ENCODE measurements at places on chromosomes 4 and X.

GRCh38 chr4:38829237-38829636, 24.6 kb upstream of the TLR1 start:
- no peak for DNase-seq

GRCh38 chrX:105664243-105664642, 158.1 kb upstream of the NRK start:
- no peak for DNase-seq

GRCh38 chr4:159071178-159071968, 31.5 kb upstream of the RAPGEF2 start:
- no peak for DNase-seq

DNA sequence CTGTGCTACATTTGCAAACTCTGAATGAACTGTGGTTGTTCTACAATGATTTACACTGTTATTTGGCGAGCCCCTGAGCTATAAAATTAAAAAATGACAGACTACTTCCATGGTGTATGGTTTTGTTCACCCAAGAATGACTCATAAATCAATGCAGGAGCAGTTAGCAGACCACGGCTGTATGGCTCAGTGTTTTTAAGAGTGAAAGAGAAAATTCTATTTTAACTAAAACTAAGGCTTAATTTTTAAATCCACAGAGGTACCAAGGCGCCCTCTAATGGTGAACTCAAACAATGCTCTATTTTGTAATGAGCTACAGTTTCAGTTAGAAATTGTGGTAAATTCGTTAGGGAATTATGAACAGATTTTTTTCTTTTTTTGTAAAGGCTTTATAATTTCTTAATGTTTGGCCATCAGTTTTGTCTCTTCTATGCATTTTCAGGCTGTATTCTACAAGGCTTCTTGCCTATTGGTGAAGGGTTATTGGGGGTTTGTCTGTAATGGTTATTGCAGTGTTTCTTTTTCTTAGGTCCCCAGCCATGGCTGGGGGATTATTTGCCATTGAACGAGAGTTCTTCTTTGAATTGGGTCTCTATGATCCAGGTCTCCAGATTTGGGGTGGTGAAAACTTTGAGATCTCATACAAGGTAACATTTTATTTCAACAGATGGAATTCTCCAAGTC, 32.5 kb downstream of the HMGB2 start:
- DNase-seq = peak; percentile 83

GRCh38 chr4:36053930-36054329, 190.4 kb downstream of the ARAP2 start:
- no peak for DNase-seq

- DNase-seq = no peak
Measured at GRCh38 chr4:181030961-181031360, 1212.2 kb upstream of the TENM3 start.

- peak; percentile 25 for DNase-seq
Measured at GRCh38 chrX:67523002-67523681, 20.7 kb upstream of the AR start.

- DNase-seq = no peak
Measured at GRCh38 chr4:123555807-123556273, 159.2 kb downstream of the SPRY1 start.

DNA sequence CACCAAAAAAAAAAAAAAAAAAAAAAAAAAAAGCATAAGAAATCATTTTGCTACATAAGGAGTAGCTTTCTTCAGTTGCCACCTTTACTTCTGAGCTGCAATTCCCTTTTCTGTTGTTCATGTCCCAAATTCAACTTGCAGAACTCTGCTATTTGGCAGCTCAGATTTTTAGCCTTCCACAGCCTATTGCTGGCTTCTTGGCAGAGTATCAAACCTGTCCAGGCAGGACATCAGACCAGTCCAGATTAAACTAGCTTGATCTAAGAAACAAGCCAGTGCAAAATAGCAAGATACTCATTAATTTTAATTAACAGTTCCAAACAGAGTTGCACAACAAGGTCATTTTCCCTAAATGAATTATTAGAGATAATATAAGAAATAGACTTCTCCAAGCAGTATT, 123.6 kb upstream of the NR3C2 start:
- no peak for DNase-seq

DNA sequence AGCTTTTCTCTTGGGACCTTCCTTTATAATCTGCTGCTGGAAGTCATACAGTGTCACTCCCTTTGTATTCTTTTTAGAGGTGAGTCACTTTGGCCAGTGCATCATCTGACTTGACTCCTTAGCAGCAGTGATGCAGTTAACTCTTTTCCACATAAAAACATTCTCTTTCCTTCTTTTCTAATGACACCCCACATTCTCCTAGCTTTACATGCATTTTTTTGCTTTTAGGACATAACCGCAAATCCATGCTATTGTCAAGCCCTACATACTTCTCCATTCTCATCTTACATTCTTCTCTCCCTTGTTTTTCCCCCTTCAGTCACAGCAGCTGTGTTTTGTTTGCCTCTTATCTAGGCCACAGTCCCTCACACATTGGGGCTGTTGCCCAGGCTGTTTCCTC, 55.1 kb downstream of the ZNF330 start:
- peak; percentile 47 for DNase-seq

GRCh38 chr4:128841402-128841801, 31.9 kb downstream of the JADE1 start:
- DNase-seq = no peak

DNA sequence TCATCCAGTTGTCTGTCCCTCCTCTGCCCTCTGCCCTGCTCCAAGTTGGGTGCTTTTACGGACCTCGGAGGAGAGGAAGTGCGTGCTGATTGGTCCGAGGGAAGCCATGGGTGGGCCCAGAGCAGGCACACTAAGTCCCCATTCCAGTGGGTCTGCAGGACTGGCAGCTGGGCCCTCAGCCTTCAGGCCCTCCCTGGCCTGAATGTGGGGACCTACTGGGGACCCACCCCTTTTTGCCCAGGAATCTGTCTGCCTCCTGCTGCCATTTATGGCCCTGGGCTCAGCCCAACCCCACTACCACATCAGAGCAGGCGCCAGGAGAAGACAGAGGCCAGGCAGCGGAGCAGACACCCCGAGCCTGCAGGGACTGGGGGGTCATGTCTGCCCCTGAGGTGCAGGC, 169.6 kb downstream of the TEX13A start:
- DNase-seq = no peak

DNA sequence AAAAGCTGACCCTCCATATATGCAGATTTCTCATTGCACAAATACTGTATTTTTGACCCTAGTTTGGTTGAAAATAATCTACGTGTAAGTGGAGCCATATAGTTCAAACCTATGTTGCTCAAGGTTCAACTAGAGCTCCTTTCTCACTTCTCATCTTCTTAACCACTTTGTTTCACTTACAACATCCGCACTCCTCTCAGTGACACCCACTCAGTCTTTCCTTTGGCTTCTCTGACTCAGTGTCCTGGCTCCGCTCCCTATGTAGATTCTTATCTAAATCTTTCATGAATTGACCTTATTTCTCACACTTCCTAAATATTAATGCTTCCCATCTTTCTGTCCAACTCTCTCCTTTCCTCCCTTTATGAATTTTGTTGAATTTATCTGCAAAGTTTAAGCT, 32.9 kb upstream of the DKK2 start:
- no peak for DNase-seq

DNA sequence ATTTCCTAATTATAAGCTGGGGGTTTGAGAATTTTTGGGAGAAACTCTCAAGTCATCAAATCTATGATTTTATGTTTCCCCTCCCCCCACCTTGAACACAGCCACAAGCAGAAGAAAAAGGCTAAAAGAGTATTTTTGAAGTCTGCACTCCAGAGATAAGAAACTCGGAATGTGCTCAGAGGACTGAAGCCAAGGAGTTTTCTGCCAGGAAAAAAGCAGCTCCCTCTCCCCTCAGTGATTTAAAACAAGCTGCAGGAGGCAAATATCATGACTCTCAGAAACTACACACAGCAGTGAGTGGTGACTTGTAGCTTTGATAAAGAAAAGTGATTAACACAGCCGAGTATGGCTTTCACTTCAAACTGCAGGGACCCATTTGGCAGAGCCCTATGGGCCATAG, 800.2 kb upstream of the FTHL17 start:
- DNase-seq = peak; percentile 1

- no peak for DNase-seq
Measured at GRCh38 chr4:38641811-38642210, 22.2 kb upstream of the KLF3 start.

DNA sequence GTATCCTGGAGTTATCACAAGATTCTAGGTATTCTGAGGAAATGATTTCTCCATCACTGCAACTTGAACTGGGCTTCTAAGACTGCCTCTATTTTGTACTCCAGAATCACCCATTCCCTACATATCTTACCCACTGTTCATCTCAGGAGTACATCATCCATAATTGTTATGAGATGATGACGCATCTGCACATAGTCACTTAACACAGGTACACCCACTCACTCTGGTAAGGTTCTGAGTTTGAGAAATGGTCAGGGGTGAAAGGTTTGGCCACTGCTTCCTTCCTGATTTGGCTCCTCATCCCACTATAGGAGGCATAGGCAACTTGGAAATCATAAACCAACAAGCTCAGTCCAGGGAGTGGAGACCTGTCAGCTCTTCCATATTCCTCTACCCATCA, 143.9 kb downstream of the GLRA2 start:
- no peak for DNase-seq

GRCh38 chr4:45518832-45519231, 605.0 kb downstream of the GABRG1 start:
- no peak for DNase-seq

- DNase-seq = no peak
Measured at GRCh38 chr4:145182222-145182621, 1.8 kb upstream of the OTUD4 start.

- no peak for DNase-seq
Measured at GRCh38 chr4:94940520-94940908, 182.8 kb downstream of the BMPR1B start.

- no peak for DNase-seq
Measured at GRCh38 chr4:185998791-185999190, 70.2 kb upstream of the TLR3 start.

GRCh38 chr4:81604683-81605218, 133.0 kb upstream of the RASGEF1B start:
- DNase-seq = no peak

- peak; percentile 51 for DNase-seq
Measured at GRCh38 chr4:144906181-144906925, 191.6 kb downstream of the ANAPC10 start.

GRCh38 chrX:77346859-77347258, 100.3 kb upstream of the FGF16 start:
- DNase-seq = no peak

DNA sequence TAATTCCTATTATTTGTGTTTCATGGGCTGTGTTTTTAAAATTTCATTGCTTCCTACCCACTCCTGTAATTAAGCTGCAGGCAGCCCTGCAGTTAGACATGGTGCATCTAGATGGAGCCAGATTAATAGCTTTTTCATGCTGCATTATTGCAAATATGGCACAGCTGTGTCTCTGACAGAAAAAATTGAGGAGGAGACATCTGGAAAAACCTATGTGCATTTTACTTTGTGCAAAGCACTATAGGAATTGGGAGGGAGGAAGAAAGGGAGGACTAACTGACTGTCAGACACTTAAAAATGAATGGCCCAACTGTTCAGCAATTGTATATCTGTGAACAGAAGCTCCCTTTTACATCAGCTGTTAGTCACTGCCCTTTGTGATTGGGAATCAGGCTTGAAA, 8.1 kb upstream of the RPGR start:
- no peak for DNase-seq

DNA sequence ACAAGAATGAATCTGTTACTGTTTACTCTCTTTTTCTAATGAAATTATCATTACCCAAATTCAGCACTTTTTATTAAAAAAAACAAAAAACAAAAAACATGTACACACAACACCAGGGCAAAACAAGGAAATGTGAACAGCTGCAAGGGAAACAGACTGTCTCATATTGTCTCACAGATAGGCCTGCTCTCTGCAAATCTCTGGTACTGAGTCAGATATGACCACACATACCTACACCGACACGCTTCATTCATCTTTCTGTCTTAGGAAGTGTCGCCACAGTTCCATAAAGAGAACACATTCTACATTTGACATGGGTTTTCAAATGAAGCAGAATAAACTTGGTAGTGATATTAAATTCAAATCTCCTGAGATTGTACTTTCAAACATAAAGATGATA, 92.2 kb upstream of the GPR34 start:
- no peak for DNase-seq

DNA sequence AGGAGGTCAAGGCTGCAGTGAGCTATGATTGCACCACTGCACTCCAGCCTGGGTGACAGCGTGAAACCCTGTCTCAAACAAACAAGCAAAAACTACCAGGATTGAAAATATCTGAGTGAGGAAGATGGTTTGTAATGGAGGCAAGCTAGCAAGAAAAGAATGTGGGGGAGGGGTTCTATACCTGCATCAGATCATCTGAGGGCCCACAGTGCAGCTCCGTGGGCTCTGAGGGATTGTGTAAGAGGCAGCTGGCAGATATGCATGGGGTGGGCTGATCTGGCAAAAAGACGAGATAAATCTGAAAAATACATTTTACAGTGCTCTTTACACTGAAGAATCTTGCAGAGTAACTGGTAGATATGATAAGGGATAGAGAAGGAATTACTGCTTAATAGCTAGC, 28.9 kb upstream of the CHRNA9 start:
- DNase-seq = no peak

- no peak for DNase-seq
Measured at GRCh38 chrX:78330540-78330939, 3.1 kb upstream of the CYSLTR1 start.

- no peak for DNase-seq
Measured at GRCh38 chr4:123162859-123163258, 233.7 kb upstream of the SPRY1 start.

GRCh38 chr4:140095694-140096482, 58.1 kb downstream of the MAML3 start:
- peak; percentile 90 for DNase-seq

GRCh38 chr4:30882995-30883675, 163.0 kb downstream of the PCDH7 start:
- DNase-seq = no peak

GRCh38 chr4:88706574-88706973, 8.9 kb upstream of the NAP1L5 start:
- peak; percentile 39 for DNase-seq
